Stimulated activated CD8-positive, alpha-beta memory T cell treated with anti-CD3 and anti-CD28 coated beads, Interleukin-7, amount 100 ng/mL, for 4 hours (primary cell): ENCODE measurements at places on chromosomes 7 and 10.

- no peak for DNase-seq
These were observed 19.5 kb downstream of the COL28A1 start for GRCh38 chr7:7516156-7516555.

- no peak for DNase-seq
These were observed 3.1 kb upstream of the KNDC1 start for GRCh38 chr10:133156674-133157579.

- no peak for DNase-seq
These were observed 44.9 kb downstream of the ANXA8 start for GRCh38 chr10:47438857-47439474.

DNA sequence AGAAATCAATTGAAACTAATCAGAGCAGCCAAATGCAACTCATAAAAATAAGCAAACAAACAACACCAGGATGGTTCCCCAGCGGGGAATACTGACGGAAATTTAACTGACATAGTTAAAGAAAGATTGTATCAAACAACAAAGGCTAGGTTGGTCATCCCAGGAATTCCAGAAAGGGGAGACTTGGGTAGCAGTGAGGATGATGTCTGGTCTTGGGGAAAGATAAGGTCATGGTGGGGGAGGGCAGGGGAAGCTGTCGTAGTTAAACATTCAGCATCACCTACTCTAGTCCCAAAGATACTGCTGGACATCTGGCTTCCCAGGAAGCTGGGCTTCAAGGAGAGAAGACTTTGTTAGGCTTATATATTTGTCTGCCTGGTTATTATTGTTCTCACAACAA lies 50.4 kb downstream of the DYNC1I1 start:
- no peak for DNase-seq

GRCh38 chr10:110442746-110443145 lies 55.0 kb upstream of the DUSP5 start:
- no peak for DNase-seq

DNA sequence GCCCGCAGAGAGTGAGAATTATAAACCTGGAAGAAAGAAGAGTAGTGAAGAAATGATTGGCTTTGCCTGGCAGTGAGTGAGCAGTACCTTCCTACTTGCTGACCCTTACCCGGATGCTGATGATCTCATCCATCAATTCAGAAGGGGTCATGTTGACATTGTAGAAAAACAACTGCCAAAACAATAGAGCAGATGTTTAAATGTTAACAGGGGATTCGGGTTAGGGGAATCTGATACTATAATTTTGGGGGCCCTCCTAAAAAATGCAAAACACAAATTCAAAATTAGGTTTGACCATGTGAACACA lies 78.1 kb downstream of the MYOF start:
- DNase-seq = no peak

GRCh38 chr10:53952698-53953630 lies 848.1 kb downstream of the PCDH15 start:
- no peak for DNase-seq

GRCh38 chr7:121019018-121019417 lies 30.5 kb downstream of the CPED1 start:
- no peak for DNase-seq

GRCh38 chr7:7897949-7898515 lies 70.6 kb upstream of the GLCCI1 start:
- no peak for DNase-seq

DNA sequence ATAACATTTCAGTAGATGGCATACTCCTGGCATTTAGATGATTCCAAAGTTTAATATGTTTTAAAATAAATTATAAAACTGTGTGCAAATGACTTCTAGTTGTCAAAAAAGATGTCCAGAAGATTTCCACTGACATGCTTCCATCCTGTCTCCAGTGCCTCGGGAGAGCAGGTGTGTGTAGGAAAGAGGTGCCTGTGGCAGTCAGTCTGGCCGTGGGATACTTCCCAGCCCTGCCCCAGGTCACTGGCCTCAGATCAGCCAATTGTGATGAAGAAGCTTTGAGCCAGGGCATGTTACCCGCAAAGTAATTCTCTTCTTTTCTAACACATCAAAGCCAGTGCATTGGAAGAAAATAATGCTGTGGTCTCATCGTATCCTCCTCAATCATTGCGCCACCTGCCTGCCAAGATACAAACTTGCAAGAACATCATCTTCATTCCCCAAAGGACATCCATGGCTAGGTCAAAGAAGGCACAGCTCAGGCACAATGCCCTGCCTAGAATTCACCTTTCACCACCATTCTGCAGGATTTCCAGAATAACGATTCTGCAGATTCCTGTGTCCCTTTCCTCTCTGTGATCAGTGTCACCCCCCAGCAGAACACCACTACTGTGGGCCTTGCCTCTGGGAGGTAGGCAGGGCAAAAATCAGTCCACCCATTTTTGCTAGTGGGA lies 6.3 kb upstream of the KCNMA1 start:
- DNase-seq = no peak

DNA sequence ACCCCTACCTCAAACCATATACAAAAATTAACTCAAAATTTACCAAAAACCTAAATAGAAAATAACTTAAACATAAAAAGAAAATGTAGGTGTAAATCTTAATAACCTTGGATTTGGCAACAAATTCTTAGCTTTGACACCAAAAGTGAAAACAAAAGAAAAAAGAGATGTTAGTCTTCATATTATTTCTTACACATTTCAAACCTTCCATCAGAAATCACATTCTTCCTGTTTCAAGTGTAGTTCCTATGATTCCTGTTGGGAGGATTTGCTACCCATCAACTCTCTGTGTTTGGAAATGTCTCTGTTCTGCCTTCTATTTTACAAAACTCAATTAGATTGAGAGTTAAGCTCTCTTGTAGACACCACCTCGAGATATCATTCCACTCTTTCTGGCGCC lies 62.0 kb downstream of the GNA12 start:
- no peak for DNase-seq

- no peak for DNase-seq
These were observed 52.8 kb downstream of the ARHGAP22 start for GRCh38 chr10:48551861-48552591.

- DNase-seq = no peak
These were observed 39.2 kb upstream of the MBL2 start for GRCh38 chr10:52811776-52812175.

GRCh38 chr10:93462881-93463280 lies 19.3 kb downstream of the MYOF start:
- no peak for DNase-seq

GRCh38 chr10:95505084-95505610 lies 56.0 kb downstream of the SORBS1 start:
- no peak for DNase-seq

DNA sequence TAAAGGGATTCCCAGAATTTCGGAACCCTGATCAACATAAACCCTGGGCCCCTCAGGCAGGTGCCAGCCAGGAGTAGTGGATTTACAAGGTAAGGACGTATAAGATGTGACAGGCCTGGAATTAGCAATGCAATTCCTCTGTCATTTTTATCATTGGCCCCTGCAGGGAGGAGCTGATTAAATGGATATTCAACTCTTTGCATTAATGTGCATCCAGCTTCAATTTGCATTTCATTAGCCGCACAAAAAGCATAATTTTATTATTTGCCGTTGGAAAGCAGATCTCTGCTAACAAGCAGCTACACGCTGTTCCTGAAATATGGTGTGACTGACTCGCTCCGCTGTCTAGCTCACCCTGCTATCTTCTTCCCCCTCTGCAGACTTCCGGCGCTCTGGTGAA lies 195.8 kb downstream of the RPS24 start:
- DNase-seq = no peak

GRCh38 chr10:125991392-125991791 lies 95.0 kb downstream of the FANK1 start:
- no peak for DNase-seq

GRCh38 chr7:30116771-30117170 lies 18.0 kb upstream of the MTURN start:
- DNase-seq = no peak

- peak; percentile 34 for DNase-seq
These were observed 139.4 kb downstream of the EPC1 start for GRCh38 chr10:32207544-32207943.

- DNase-seq = no peak
These were observed 65.7 kb downstream of the AP3M1 start for GRCh38 chr10:74084955-74085354.

- no peak for DNase-seq
These were observed 49.4 kb upstream of the IGFBP3 start for GRCh38 chr7:45970454-45970853.

DNA sequence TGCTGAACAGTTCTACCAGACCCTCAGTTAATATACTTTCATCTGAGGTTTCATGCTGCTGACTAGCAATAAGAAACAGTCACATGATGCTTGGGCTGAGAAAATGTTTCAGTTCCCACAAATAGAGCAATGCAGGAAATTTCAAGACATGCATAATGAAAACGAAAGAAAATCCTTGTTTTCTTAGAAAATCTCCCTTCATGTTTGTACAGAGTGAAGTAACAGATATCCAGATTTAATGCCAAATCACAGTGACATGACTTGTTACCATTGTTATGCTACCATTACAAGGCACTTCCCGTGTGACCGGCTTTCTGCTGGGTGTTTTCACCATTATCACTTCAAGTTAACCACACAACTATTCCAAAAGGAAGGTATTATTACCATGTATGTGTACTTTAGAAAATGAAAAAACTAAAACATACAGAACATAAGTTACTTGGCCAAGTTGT lies 121.7 kb downstream of the DOCK4 start:
- no peak for DNase-seq

DNA sequence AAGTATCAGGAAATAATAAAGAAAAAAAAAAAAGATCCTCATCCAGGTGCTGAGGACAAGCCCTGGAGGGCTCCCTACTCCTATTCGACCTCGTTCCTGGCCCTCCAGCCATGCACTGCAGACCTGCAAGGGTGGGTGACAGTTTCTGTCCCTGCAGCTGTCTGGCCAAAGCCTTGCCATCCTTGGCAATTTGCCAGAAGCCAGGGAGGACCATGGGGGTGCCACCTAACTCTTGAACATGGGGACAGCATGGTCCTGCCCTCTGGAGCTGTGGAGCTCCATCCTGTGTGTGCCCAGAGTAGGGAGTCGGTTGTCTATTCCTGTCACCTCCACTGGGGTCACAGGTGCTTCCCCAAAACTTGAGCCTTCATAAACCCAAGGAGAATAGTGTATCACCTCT lies 27.8 kb downstream of the DMBT1 start:
- DNase-seq = no peak

DNA sequence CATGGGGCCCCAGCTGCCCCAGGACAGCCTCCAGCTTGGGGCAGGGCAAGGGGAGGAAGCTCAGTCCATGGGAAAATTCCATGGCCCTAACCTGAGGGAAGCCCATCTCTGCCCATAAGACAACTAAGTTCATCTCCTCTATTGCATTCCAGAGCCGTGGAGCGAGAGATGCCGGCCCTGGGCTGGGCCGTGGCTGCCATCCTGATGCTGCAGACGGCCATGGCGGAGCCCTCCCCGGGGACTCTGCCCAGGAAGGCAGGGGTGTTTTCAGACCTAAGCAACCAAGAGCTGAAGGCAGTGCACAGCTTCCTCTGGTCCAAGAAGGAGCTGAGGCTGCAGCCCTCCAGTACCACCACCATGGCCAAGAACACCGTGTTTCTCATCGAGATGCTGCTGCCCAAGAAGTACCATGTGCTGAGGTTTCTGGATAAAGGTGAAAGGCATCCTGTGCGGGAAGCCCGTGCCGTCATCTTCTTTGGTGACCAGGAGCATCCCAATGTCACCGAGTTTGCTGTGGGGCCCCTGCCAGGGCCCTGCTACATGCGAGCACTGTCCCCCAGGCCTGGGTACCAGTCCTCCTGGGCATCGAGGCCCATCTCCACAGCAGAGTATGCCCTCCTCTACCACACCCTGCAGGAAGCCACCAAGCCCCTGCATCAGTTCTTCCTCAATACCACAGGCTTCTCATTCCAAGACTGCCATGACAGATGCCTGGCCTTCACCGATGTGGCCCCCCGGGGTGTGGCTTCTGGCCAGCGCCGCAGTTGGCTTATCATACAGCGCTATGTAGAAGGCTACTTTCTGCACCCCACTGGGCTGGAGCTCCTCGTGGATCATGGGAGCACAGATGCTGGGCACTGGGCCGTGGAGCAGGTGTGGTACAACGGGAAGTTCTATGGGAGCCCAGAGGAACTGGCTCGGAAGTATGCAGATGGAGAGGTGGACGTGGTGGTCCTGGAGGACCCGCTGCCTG lies 4.3 kb downstream of the AOC1 start:
- no peak for DNase-seq

DNA sequence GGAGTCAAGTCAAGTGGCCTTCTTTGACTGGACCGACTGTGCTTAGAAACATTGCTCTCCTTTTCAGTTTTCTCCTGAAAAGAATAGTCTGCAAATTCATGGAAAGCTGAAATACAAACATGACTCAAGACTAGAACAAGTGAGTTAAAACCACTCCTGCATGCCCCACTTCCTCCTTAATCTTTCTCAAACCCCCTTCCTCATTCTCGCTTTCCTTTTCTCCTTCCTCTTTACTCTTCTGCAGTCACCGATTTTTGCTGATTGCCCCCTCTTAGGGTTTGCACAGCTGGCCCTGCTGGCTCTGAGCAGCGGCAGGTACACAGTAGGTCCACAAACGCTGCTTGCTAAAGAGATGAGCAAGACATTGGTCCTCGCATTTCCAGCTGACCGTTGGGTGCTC lies 34.8 kb upstream of the MKI67 start:
- DNase-seq = no peak

DNA sequence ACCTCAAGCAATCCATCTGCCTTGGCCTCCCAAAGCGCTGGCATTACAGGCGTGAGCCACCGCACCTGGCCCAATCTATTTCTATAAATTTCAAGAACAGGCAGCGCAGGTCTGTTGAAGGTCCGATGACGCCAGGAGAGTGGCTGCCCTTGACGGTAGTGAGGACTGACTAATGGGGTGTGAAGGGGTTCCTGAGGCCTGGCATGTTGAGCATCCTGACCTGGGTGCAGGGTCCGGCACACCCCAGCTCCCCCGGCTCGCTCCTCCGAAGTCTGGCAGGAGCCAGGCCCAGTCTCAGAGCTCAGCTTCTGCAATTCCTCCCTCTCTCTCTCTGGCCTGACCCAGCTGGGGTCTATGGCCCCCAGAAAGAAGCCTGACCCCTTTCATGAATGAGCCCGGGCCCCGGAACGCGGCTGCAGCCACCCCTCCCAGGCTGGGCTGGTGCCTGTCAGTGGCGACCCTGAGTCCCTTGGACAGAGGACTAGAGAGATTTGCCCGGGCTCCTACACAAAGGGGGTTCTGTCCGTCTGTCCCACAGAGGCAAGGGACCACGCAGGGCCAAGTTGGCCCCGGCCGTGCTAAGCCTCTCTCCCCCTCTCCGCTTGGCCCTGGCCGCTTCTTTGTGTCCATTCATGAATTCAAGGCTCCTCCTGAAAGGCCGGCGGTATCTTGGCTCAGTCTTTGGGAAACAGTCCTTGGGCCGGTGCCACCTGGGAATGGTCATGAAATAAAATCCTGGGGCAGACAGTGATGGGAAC lies 18.8 kb downstream of the MMD2 start:
- DNase-seq = no peak
